ENCODE measurements at places on chromosomes 1 and 21.

DNA sequence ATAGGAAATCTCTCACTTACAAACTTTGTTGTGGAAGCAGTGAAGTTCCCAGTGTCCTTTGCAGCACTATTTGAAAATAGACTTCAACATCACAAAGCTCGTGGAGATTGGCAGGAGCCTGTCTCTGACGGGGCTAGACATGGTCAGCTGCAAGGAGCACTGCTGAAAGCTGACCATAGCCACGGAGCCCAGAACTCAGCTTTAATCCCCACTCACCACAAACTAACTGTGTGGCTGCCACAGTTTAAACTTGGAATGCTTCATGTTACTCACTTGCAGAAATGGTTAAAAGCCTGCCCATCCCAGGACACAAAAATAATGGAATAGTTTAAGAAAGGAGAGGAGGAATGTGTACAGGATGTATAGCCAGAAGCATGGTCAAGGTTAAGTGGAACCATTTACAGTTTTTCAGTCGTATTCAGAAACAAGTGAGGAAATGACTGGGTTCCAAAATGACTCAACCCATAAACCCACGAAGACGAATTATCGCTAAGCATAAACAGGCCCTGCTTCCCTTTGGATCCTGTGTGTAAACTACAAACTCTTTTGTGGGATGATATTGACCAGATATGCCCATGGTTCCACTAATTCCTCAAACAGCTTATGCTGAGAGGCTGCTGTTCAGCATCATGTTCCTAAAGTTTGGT lies 18.2 kb downstream of the DNALI1 start:
- no peak for DNase-seq

DNA sequence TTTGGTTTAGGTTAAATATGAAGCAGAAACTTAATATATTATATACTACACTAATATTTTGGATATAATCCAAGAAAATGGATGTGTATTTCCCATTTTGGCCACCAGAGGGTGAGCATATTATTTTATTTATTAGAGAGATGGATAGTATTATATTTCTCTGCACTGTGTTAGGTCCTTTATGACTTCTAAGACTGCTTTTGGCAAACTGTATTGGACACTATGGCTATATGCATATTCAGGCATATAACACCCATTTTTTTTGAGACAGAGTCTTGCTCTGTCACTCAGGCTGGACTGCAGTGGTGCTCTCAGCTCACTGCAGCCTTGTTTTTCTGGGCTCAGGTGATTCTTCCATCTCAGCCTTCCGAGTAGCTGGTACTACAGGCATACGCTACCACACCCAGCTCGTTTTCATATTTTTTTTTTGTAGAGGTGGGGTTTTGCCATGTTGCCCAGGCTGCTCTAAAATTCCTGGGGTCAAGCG lies 17.8 kb upstream of the PGM1 start:
- DNase-seq = no peak

DNA sequence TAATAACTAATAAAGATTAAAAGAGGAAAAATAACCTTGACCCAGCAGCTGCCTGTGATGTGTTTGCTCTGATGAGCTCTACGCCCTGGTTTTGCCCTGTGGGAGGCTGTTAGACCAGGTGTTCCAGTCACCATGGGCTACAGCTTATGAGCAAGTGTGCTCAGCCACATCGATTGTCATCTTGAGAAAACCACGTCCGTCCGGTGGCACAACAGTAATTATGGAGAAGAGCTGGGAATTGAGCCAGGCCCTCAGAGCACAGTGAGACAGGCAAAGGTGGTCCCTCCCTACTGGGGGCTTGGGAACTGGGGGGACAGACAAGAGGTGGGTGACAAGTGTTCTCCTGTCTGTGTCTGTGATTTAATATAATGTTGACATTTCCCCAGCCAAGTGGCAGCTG lies 420.5 kb downstream of the MATN1 start:
- no peak for DNase-seq

DNA sequence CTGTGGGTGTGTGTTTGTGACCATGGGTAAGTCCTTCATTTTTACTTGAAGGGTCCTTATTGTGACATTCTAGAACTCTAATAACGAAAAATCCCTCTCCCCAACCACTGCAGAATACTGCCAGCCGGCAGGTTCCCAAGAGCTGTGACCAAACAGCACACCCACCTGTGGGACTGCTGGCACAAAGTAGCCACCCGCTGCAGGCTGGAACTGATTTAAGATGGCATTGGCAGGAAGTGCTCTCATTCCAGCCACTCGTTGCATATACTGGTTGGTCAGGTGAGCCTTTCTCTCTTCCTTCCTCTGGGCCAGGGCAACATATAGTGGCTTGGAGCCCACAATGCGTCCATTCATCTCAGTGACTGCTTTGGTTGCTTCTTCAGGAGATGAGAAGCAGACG lies 11.6 kb downstream of the PABPC4 start:
- DNase-seq = no peak

DNA sequence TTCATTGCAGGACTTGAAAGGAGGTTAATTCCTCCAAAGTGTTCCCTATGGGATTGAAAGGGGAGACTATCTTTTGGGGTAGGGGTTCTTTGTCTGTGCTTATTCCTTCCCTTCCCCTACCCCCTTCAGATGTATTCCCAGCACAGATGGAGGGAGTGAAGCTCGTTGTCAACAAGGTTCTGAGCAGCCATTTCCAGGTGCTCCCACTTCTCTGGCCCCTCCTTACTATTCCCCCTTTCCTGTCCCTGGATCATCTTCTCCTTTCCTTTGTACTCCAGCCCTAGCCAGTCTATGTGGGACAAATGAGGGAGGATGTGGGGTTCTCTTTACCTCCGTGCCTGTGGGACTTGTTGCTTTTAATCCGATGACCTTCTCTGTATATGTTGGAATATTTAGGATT lies 899 bp downstream of the TOMM40L start:
- DNase-seq = no peak

GRCh38 chr1:208234721-208235120 lies 9.5 kb downstream of the PLXNA2 start:
- DNase-seq = no peak

GRCh38 chr1:12456979-12457378 lies 161.0 kb downstream of the DHRS3 start:
- DNase-seq = no peak

DNA sequence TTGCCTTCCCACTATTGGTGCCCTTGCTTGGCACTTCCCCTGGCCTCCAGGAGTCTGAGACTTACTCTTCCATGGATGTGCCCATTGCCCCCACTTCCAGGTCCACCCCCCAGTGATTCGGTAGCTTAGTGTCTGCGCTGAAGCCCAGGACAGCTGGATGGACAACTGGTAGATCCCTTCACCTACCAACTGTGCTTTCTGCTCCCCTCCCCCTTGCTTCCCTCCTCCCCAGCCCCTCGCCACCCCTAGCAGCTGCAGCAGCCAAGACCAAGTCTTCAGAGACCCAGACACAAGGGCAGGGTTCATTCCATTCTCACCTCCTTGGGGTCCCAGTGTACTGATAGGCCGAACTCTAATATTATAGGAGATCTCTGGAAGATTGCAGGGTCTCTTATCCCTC lies 6.9 kb downstream of the LMNA start:
- DNase-seq = no peak

GRCh38 chr1:19010503-19010902 lies 54.0 kb upstream of the IFFO2 start:
- no peak for DNase-seq

- DNase-seq = no peak
Observed at GRCh38 chr1:6329851-6330250, 63.7 kb downstream of the ACOT7 start.

DNA sequence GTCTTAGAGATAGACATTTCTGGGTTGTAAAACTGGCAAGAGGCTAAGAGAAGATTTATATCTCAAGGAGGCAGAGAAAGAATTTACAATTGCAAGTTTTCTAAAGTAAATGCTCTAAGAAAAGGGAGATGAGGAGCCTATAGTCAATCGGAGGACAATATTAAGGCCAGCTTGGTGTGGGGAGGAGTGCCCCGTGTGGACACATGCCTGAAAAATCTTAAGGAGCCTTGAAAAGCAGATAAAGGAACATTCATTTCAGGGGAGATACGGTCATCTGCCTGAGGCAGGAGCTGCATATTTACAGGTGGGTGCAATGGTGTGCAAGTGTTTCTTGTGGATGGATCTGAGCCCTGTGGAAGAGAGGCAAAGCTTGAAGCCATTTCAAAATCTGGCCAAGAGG lies 25.6 kb downstream of the FCRL2 start:
- DNase-seq = no peak

- no peak for DNase-seq
Observed at GRCh38 chr1:7256526-7256925, 471.3 kb downstream of the CAMTA1 start.

- no peak for DNase-seq
Observed at GRCh38 chr21:39006571-39007311, 176.5 kb downstream of the PSMG1 start.

DNA sequence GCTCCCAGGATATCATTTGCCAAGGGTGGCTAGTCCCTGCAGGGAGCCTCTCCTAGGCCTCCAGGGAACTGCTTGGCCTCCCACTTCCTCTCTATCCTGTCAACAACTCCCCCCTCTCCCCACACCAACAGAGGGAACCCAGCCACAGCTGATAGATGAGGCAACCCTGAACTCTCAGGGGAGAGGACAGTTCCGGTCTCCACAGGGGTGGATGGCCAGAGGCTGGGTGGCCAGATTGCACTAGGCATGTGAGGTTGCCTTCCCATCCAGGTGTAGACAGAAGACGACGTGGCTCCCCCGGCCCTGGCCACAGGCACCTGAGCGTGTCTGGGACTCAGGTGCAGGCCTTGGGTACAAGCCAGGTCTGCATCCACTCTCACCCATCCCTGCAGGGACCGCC lies 53.3 kb downstream of the TOR1AIP2 start:
- DNase-seq = no peak

GRCh38 chr1:204814166-204814884 lies 56.3 kb upstream of the NFASC start:
- no peak for DNase-seq

GRCh38 chr1:94087193-94087592 lies 33.8 kb downstream of the ABCA4 start:
- no peak for DNase-seq

GRCh38 chr21:44279354-44280260 lies 6.1 kb upstream of the AIRE start:
- DNase-seq = no peak

- peak; percentile 63 for DNase-seq
Observed at GRCh38 chr21:28516991-28517592, 475.6 kb downstream of the LTN1 start.

- DNase-seq = no peak
Observed at GRCh38 chr21:35090403-35090802, 41.3 kb upstream of the RUNX1 start.

DNA sequence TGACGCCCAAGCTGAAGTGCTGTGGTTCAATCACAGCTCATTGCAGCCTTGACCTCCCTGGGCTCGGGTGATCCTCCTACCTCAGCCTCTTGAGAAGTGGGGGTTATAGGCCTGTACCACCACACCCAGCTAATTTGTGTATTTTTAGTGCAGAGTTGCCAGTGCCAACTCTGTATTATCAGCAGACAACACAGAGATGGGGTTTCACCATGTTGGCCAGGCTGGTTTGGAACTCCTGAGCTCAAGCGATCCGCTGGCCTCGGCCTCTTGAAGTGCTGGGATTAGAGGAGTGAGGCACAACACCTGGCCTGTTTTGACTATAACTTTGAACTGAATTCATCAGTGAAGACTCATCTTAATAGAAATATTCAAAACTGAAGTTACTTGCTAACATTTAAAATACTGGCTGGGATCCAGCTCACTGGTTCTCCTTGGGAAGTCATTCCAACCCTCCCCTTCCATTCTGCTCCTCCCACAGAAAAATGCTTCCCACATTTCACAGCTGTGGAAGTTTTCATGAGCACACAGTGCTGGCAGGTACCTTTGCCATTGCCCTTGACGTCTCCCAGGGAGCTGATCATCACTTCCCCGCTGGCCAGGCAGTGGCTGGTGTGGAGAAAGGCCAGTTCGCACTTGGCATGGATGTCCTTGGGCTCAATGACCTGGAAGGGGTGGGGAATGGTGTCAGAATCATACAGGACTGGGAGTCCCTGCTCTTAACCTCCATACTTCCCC lies 4.7 kb downstream of the SELENBP1 start:
- DNase-seq = no peak

- DNase-seq = no peak
Observed at GRCh38 chr1:201783572-201783971, 45.4 kb upstream of the IPO9 start.

GRCh38 chr21:34687745-34688144 lies 19.0 kb downstream of the CLIC6 start:
- no peak for DNase-seq

GRCh38 chr21:44408226-44408625 lies 47.1 kb upstream of the LRRC3 start:
- no peak for DNase-seq

GRCh38 chr1:212670301-212670700 lies 29.3 kb downstream of the BATF3 start:
- DNase-seq = no peak

- no peak for DNase-seq
Observed at GRCh38 chr1:93414749-93415148, 33.2 kb upstream of the FNBP1L start.

DNA sequence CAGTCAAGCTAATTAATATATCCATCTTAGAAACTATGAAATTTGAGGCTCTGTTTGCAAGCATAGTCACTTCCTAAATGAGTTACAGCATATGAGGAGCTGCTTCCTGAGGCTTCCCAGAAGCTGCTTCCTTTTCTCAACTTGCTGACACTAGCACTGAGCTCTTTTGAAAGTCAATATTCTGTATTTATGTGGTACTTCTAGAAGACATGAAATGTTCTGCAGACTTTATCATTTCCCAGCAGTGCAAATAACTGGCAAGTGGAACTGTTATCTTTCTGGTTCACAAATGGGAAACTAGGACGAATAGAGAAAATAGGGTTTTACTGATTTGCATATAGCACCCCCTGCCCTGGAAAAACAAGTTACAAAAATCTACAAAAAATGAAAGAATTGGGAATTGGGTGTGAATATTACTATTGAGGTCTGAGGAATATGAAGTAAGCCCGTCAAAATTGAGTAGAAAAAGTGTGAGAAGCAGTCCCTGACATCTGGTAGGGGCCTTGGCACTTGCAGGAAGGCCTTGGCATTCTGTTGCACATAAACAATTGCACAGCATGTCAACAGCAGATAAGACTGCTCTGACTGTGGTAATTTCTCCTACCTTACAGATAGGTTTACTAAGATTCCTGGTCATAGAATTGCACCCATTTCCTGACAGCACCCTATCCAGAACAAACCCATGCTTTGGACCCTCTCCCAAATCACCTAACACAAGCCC lies 7.1 kb downstream of the GIPC2 start:
- no peak for DNase-seq

DNA sequence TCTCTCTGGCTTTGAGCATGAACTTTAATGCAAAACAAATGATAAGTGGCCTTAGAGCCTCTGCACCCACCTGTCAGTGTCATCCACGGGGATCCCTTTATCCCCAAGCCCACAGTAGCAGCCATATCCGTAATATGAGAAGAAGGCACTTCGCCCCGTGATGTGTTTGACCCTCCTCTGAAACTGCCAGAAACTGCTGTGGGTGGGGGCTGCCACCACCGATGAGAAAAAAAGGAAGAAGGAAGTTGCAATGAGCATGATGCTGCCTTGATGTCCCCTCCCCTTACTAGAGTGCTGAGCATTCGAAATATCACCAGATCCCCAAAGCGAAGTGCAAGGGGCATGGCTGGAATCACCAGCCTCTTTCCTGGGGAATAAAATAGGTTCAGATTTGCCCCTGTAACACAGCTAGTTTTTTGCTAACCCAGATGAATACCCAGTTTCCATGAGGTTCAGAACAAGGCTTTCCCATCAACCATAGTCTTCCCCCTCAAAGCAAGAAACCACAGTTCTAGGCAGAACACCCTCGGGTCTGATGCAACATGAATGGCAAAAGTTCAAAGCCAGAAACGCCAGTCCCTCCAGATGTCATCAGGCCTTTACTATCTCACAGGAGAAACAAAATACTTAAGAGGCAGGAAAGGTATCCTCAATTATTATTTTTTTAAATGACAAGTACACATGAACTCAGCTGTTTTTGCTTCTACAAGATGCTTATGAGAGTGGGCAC lies 10.8 kb upstream of the UBXN10 start:
- no peak for DNase-seq
